ENCODE measurements at places on chromosomes 3 and 15.
A peak's percentile ranks its signal among the peaks of the same experiment; 100 is the strongest.

DNA sequence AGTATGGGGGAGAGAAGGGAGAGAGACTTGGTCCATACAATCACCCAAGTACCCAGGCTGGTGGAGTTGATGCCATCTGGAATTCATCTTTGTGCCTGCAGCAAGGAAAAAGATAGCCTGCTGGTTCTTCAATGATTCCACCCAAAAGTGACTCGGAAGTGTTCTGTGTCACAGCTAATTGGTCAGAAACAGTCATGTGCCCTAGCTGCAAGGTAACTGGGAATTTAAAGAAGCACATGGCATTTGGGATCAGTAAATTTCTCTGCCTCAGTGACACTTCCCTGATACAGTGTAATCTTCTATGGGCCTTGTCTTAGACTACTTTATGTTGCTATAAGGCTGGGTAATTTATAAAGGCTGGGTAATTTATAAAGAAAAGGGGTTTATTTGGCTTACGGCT, 17.5 kb downstream of the TLNRD1 start:
- no peak for DNase-seq

- DNase-seq, result no peak
Measured at GRCh38 chr15:64001148-64001547, 45.1 kb downstream of the DAPK2 start.

DNA sequence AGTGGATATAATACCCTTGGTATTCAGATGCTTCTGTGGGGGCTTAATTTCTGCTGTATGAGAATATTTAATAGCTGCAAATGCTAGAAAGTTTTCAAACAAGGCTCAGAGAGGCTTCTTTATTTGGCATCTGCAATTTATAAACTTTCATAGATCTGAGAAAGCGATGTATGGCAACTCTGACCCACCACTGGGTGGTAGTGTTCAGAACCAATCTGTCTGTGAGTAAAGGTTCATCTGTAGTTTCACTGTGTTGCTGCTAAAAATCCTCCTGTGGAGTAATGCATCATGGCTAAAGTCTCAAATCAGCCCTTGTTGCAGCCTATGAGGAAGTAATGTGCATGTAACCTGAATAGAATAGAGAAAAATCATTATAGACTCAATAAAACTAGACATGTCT, 47.4 kb downstream of the CLSTN2 start:
- DNase-seq, result no peak

DNA sequence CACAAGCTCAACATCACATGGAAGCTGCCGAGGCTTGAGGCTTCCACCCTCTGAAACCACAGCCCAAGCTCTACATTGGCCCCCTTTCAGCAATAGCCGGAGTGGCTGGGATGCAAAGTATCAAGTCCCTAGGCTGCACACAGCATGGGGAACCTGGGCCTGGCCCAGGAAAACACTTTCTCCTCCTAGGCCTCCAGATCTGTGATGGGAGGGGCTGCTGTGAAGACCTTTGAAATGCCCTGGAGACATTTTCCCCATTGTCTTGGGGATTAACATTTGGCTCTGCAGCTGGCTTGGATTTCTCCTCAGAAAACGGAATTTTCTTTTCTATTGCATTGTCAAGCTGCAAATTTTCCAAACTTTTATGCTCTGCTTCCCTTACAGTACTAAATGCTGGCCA, 18.2 kb downstream of the HRG start:
- no peak for DNase-seq

- DNase-seq, result no peak
Measured at GRCh38 chr15:84725001-84725491, 9.1 kb upstream of the SEC11A start.

DNA sequence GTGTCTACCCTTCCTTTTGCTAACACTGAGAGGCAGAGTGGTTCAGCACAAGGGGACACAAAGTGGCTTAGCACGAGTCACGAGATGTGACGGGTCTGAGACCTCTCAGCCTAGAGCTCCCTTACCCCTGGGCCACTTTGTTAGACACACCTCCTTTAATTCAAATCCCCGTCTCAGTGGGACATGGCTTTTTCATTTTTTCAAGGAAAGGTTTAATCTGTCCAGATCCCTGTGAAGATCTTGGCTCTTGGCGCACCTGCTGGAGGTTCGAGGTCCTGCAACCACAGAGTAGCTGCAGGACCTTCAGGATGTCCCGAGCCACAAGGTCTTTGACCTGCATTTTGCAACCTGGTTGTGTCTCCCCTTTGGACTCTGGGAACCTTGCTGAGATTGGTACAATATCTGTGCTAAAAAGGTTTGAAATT, 52.0 kb downstream of the LPP start:
- no peak for DNase-seq

DNA sequence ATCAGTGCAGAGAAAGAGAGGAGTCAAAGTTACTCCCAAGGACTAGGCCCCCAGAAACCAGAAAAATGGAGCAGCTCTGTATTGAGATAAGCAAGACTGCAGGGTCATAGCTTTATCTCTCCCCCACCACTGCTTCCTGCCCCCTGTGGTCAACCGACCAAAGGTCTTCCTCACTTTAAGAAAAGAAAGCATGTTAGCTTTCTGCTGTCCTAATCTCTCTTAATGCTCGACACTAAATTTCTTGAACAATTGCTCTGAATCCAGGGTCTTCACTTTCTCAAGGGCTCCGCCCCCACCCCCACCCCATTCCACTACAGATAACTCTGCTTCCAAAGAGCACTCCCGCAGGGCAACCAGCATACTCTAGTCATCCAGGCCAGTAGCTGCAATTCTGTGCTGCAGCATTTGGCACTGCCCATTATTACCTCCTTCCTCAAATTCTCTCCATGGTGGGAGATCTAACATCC, 31.9 kb downstream of the TNIK start:
- no peak for DNase-seq

GRCh38 chr3:42036483-42036823, 54.7 kb upstream of the TRAK1 start:
- DNase-seq, result no peak

DNA sequence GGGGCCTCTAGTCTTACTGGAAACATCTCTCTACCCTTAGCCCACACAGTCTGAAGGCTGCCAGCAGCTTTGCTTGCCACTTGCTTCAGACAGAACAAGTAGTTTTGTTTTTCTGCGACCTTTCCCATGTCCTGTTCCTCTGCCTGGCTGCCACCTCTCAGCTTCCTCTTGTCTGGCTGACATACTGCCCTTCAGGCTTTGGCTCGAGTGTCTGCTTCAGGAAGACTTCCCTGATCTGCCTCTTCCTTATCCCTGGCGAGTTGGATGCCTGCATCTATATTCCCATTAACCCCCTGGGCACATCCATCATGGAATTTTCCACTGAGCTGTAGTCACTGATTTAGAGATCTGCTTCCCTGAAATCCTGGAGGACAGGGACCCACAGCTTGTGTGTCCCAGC, 25.1 kb upstream of the CPNE9 start:
- DNase-seq, result no peak

DNA sequence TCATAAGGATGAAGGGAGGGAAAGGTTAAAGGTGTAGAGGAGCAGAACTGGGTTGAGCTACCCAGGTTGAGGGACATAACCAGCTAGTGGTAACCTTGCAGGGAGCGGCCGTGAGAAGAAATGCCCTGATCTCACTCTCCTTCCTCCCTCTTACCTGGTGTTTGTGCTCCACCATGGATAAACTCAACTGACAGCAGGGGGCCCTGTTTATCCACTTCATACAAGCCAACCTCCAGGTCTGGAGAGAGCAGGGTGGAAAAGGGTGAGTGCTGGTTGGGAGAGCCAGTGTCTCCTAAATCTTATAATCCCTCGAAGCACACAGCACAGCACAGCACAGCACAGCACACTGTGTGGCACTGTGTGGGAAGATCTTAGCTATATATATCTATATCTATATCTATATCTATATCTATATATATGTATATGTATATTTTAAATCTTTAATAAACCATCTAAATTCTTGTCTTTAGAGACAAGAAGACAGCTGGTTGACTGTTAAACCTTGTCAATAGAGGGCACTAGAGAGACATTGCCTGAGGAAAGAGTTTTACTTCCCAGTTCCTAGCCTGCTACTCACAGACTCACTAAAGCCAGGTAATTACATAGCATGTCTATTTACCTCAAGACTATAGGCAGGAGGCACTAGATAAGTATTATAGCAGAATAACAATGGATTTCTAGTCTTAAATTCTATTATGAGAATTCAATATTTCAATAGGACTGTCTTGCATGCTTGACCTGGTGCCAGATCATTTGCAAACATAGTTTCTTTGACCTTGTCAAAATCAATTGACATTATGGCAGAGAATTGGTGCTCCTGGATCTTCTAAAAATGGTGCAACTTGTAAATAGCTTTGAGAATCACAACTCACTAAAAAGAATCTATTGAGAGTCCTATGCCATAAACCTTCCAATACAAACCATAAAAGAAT, 21.7 kb upstream of the FMN1 start:
- no peak for DNase-seq

DNA sequence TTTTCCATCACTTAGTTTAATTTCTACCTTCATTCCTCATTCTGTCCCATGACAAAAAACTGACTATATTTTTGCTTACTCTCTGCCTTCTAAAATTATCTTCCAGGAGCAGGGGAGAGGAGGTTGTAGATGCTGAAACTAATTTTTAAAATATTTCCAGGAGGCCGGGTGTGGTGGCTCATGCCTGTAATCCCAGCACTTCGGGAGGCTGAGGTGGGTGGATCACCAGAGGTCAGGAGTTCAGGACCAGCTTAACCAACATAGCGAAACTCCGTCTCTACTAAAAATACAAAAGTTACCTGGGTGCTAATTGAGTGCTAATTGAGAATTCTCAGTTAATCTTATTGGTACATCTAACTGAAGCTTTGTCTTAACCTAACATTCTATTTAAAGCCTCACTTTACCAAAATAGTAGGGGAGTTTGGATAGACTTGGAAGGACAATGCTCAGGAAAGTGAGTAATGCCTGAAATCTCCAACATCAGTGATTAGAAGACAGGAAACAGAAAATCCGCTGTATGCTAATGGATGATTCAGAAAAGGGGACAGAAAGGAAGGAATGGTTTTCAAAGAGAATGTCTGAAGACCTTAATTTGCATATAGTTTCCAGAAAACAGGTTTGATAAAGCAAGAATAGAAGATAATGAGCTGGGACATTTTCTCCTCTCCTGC, 336.1 kb downstream of the GBE1 start:
- no peak for DNase-seq

DNA sequence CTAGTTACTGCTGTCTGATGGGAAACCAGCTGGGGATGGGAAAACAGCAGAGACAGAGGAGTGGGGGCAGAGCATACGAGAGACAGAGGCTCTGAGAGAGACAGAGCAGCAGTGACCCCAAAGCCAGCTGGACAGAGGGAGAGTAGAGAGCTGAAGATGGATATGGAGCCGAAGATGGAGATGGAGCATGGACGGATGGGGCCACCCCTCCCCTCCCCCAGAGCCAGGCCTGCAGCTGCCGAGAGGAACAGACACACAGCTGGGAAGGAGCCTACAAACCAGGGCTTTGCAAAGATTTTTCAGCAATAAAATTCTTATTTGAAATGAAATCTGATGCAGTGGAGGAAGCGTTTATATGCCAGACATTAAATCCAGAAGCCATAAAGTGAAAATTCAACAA, 167.6 kb upstream of the LINGO1 start:
- DNase-seq, result no peak

- DNase-seq, result no peak
Measured at GRCh38 chr3:48915296-48915695, 3.3 kb upstream of the ARIH2 start.

DNA sequence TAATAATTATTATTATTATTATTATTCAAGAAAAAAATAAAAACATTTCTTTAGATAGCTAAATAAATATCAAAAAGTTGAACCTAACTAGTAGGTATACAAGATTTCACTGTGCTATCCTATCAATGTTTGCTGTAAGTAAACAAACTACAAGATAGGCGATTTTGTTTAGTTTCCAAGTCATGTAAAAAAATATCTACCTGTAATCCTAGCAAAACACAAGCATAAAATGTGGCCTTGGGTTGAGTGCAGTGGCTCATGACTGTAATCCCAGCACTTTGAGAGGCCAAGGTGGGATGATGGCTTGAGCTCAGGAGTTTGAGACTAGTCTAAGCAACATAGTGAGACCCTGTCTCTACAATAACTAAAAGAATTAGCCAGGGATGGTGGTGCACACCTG, 71.6 kb upstream of the CSPG5 start:
- no peak for DNase-seq

DNA sequence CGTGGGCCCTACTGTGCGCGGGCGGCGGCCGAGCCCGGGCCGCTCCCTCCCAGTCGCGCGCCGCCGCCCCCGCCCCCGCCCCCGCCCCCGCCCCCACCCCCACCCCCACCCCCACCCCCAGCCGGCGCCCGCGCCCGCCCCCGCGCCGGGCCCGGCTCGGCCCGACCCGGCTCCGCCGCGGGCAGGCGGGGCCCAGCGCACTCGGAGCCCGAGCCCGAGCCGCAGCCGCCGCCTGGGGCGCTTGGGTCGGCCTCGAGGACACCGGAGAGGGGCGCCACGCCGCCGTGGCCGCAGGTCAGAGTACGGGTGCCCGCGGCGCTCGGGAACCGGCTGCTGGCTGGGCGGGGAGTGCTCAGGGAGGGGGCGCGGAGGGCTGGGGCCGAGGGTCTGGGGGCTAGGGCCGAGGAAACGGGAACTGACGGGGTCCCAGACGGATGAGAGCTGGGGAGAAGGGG, 1.1 kb upstream of the PPARG start:
- DNase-seq, result peak; percentile 67

DNA sequence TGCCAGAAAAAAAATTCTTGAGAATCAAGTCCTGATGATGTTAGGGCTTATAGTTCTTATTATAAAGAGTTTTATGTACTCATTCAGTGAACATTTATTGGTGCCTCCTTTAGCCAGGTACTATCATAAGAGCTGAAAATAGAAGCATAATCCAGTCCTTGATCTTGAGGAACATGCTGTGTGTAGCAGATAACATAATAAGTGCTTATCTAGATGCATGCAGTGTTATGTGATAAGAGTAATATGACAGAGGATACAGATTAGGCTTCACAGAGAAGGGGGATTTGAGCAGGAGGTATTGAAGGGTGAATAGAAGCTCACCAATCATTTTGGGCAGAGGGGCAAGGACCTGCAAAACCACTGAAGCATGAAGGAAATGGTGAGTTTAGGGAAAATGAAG, 1.1 kb downstream of the CCR2 start:
- no peak for DNase-seq

GRCh38 chr3:126498929-126499328, 18.6 kb downstream of the UROC1 start:
- DNase-seq, result no peak

DNA sequence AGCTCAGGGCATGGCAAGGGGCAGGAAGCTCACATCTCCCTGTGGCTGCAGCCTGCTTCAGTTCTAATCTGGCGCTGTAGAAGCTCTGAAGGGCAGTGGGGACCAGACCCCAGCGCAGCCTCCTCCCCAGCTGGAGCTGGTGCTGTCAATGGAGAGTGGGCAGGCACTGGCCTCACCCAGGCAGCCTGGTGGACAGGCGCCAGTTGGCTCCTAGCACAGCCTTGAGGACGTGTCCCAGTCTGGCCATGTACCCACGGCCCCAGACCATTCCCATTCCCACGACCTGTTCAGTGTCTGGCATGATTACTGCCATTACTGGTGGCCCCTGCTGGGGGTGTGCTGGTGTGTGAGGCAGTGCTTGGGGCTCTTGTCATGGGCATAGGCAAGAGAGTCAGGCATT, 16.3 kb downstream of the TYRO3 start:
- no peak for DNase-seq

- DNase-seq, result no peak
Measured at GRCh38 chr3:89157575-89157974, 50.2 kb downstream of the EPHA3 start.

GRCh38 chr3:143726727-143727126, 121.5 kb downstream of the SLC9A9 start:
- DNase-seq, result no peak

GRCh38 chr3:121819236-121819635, 15.6 kb downstream of the IQCB1 start:
- DNase-seq, result no peak

- no peak for DNase-seq
Measured at GRCh38 chr3:52705438-52705687, 228 bp downstream of the GLT8D1 start.

All from nephron progenitor cell (in vitro differentiated cells).